ENCODE measurements at places on chromosomes 5 and 9.

DNA sequence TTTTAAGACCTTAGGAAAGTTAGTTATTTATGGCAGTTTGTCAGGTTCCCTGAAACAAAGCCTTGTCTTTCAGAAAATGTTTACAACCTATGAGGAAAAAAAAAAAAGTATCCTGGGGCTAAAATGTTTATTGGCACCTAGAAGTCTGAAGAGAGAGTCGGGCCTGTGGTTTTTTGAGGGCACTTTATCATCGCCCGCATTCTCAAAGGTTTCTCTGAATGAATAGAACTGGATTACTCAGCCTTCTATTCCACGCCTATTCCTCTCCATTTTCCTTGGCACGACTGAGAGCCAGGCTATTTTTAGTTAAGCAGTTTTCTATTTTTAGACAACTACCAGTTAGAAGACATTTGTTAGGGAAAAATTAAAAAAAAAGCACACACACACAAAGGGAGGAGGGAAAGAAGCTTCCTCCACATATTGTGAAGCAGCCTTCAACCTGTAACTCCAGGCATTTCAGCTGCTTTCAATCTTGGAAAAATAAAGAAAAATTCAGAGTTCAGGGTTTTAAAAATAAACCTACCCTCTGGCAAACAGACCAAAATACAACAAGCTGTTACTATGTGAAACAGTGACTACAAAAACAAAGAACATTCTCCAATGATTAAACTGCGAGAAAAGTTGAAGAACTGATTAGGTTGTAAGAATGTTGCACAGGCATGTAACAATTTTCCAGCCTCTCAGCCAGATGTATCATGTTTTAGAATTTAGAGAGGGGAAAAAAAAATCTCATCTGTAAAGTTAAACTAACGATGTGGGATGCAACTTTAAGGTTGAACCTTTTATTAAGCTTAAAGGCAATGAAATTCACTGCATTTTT is 97.0 kb downstream of the MEF2C start:
- DNase-seq = no peak

- no peak for DNase-seq
These were observed 309.6 kb downstream of the EPB41L4A start for GRCh38 chr5:112109331-112110007.

DNA sequence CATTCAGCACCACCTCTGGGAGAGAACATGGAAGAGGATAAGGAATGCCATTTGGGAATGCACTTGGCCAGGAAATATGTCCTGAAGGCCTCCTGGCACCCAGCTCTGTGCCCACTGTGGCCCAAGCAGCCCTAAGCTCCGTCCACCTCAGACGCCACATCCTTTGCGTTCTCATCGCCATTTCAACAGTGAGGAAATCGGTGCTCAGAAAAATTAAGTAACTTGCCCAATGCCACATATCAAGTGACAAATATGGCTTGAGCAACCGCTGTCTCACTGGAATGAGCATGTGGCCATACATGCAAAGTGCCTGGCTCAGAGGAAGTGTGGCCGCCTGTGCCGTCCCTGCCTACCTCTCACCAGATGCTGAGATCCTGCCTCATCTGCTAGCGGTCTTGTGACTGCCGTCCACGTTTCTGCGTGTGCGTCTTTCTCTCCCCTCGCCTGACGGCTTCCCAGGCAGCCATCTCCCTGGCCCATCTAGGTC is 984 bp upstream of the DOK3 start:
- DNase-seq = no peak

DNA sequence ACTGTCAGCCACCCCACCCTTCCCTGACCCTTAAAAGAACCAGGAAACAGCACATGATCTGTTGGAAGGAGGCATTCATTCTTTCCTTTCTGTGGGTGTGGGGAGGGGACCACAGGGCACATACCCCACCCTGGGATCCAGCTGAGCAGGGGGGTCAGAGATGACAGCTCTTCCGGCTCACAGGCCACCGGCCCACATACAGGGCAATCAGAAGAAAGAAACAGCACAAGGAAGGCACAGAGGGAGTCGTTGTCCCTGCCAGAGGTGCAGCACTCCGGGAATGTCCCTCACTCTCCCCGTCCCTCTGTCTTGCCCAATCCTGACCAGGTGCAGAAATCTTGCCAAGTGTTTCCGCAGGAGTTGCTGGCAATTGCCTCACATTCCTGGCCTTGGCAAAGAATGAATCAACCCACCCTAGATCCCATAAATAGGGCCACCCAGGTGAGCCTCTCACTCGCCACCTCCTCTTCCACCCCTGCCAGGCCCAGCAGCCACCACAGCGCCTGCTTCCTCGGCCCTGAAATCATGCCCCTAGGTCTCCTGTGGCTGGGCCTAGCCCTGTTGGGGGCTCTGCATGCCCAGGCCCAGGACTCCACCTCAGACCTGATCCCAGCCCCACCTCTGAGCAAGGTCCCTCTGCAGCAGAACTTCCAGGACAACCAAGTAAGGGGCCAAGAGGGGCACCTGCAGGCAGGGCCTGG is at the start of gene LCN2:
TSS of gene LCN2 (plus strand) at position 453 of the 701 bp plus-strand sequence. CDS start at position 526, 73 bp downstream.
- DNase-seq = no peak

GRCh38 chr5:123101556-123101955 is 12.5 kb downstream of the PRDM6 start:
- DNase-seq = no peak

Measured in NCI-H1436 treated with DMSO at 0.1 percent for 48 hours (cell line).